ENCODE measurements at places on chromosomes 6 and 20.

- no peak for DNase-seq
Measured at GRCh38 chr6:109465772-109466171, 10.2 kb upstream of the MICAL1 start.

- DNase-seq, result no peak
Measured at GRCh38 chr6:57162516-57162915, 9.6 kb upstream of the BAG2 start.

DNA sequence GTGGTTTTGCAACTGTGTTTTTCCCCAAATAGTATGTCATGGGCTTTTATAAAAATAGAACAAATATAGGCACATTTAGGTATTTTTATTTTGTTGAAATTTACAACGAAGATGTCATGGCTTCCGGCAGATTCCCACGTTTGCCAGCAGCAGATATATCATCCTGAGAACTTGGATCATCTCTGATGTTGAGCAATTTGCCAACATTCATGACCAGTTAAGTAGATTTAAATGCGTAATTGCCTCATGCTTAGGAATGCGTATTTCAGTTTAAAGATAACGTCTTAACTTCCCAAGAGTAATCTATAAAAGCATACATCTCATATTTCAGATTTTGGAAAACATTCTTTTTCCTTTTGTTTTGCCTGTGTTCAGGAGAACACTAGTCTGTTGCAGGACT, 457.8 kb downstream of the QKI start:
- DNase-seq, result no peak

GRCh38 chr6:117469356-117469755, 13.1 kb upstream of the DCBLD1 start:
- DNase-seq, result no peak

DNA sequence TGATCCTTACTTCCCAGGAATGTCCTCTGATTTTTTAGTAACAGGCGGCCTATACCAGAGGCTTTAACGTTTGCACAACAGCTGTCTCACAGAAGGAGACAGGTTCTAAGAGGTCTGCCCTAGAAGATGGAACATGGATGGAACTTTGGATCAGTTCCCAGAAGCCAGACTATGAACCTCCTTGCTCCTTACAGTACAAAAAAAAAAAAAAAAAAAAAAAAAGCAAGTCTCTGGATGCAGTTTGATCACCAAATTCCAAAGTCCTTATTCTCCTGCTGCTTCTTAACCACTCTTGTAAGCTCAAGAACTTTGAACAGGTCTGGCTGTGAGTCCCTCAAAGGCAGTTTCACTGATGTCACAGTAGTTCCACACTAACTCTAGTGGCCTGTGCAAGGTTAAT, 2.0 kb upstream of the TRMT11 start:
- DNase-seq, result no peak

DNA sequence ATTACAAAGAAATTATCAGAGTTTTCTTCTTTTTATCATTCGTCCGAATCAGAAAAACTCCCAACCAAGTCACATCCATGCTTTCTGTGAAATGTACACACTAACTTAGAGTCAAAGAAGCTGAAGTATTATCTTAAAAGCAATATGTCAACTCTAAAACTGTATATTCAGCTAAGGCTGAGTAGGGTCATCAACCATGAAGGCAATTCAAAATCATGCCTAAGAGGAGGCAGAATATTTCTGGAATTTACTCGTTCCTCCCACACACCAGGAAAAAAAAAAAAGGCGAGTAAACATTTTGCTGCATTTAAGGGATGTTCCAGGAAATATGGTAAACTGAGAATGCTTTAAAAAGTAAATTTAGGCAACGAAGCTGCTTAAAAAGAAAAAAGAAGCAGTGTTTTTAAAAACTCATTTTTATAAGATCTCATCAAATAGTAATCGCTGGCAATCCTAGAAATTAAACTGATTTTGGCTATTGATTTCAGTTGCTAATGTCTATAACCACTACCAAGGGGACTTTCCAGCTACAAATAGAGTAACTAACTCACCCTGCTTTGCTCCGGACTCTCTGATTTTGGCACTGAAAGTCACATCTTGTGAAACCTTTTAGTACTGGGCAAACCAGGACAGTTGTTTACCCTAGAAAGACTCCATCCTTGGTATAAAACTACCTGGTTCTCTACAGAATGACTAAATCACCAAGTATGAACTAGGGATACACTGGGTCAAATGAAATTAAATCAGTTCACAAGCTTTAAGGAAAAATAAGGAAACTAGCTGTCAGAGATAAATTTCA, 82.8 kb downstream of the MBOAT1 start:
- no peak for DNase-seq

GRCh38 chr6:21193790-21194475, 399.6 kb upstream of the SOX4 start:
- no peak for DNase-seq

DNA sequence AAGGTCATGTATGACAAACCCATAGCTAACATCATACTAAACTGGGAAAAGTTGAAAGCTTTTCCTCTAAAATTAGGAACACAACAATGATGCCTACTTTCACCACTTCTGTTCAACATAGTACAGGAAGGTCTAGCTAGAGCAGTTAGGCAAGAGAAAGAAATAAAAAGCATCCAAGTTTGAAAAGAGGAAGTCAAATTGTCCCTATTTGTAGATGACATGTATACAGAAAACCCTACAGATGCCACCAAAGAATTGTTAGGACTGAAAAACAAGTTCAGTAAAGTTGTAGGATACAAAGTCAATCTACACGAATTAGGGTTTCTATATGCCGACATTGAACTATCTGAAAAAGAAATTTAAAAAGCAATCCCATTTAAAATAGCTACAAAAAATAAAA, 89.4 kb upstream of the GLP1R start:
- no peak for DNase-seq

- no peak for DNase-seq
Measured at GRCh38 chr20:4491643-4492042, 230.1 kb upstream of the PRND start.

- DNase-seq, result no peak
Measured at GRCh38 chr6:3773678-3774298, 22.3 kb upstream of the PXDC1 start.

- no peak for DNase-seq
Measured at GRCh38 chr6:43715056-43715788, 27.6 kb upstream of the MRPS18A start.

GRCh38 chr20:49484180-49485140, 2.0 kb upstream of the KCNB1 start:
- DNase-seq, result peak; percentile 24

DNA sequence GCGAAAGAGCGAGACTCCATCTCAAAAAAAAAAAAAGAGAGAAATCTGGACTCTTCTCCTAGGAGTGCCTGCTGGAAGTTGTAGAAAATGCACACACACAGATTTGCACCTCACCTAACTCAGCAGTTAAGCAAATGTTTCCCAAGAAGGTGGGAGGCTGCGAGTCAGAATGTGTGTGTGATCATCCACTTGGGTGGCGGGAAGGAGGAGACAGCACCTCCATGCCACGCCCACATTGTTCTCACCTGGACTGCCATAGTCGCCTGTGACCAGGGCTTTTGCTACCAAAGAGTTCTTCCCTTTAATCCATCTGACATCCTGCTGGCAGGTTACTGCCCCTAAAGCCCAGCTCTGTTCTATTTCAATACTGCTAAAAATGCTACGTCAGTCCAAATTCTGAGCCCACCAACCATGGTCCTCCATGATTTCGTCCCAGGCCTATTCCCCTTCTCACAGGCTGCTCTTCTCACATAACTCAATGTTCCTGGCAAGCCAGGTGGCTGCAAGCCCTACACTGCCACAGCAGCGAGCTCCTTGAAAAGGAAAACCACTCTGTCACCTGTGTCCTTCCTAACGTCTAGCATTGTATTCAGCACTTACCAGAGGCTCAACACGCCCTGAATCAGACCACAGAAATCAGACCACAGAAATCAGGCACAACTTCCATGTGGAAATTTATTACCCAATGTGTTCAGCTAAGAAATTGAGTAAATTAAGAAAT, 77.5 kb downstream of the PSMG4 start:
- no peak for DNase-seq

GRCh38 chr6:169527306-169527705, 174.5 kb downstream of the WDR27 start:
- no peak for DNase-seq

DNA sequence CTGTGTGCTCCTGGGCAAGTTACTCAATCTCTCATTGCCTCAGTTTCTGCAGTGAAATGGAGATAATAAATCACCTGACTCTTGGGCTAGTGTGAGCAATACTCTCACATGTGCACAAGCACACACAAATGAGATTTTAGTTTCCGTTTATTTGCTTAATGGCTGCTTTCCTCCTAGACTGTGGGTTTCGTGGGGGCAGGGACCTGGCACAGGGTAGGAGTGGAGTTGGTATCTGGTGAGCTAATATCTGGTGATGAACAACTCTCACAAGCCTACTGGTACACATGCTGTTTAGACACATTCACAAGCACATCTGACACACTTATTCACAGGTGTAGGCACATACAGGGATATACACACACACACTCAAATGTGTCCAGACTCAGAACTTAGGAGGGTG, 73.8 kb downstream of the TOX2 start:
- no peak for DNase-seq

GRCh38 chr20:63498960-63499337, at the start of gene EEF1A2:
Gene EEF1A2 (minus strand): TSS chr20:63499083. CDS start chr20:63497763, 1,320 bp downstream.
- DNase-seq, result peak; percentile 45

GRCh38 chr6:73782911-73783310, 86.9 kb downstream of the CD109 start:
- no peak for DNase-seq

- no peak for DNase-seq
Measured at GRCh38 chr20:62011403-62011790, 54.3 kb downstream of the TAF4 start.

DNA sequence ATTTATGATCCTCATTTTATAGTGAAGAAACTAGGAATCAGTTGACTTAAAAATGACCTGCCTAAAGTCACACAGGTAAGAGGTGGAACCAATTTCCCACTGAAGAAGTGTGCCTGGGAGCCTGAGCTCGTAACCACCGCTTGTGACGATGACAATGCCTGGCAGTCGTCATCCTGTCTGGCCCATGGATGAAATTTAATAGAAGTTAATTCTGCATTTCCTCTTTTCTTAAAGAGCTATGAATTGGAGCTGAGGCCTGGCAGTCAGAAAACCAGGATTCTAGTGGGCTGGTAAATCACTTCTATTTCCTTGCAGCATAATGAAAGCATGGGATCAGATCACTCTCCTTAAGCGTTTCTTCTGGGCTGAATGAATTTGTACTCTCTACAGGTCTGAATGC, 200.0 kb upstream of the SGK1 start:
- DNase-seq, result no peak

GRCh38 chr6:89144354-89144906, 1.4 kb upstream of the PM20D2 start:
- no peak for DNase-seq

All from activated gamma-delta T cell (primary cell).